ENCODE measurements at places on chromosomes 13 and 19.

DNA sequence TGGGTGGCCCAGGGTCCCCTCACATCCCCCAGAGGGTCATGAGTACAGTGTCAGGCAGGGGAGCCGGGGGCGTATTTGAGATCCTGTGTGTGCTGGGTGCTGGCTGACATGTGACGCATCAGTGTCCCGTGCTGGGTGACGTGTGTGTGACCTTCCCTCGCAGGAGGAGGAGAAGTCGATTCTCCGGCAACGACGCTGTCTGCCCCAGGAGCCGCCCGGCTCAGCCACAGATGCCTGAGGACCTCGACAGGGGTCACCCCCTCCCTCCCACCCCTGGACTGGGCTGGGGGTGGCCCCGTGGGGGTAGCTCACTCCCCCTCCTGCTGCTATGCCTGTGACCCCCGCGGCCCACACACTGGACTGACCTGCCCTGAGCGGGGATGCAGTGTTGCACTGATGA, 25.8 kb downstream of the PNPLA6 start:
- no peak for DNase-seq

DNA sequence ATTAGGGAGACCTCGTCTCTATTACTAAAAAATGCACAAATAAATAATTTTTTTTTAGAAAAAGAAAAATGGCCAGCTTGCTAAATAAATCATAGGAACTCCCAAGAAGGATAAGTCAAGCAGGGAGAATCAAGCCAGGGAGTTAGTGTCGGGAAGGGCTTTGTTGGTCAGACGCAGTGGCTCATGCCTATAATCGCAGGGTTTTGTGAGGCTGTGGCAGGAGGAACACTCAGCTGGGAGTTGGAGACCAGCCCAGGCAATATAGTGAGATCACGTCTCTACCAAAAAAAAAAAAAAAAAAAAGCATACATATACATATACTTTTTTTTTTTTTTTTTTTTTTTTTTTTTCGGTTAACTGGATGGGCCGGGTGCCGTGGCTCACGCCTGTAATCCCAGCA, 9.0 kb downstream of the NACC1 start:
- no peak for DNase-seq

DNA sequence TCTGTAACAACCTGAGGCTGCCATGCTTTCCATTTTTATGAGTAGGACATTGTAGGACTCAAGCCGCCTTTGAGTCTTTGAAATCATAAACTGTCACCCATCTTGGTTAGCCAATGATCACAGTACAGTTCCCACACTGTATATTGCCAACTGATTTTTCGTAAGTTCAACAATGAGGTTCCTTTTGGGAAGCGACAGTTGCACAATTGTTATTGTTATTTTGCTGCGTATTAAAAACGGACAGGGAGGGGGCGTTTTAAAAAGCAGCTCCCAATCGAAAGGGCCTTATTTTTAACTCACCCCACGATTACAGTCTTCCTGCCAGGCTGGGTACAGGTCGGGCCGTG, 601 bp downstream of the SLC46A3 start:
- DNase-seq = no peak

DNA sequence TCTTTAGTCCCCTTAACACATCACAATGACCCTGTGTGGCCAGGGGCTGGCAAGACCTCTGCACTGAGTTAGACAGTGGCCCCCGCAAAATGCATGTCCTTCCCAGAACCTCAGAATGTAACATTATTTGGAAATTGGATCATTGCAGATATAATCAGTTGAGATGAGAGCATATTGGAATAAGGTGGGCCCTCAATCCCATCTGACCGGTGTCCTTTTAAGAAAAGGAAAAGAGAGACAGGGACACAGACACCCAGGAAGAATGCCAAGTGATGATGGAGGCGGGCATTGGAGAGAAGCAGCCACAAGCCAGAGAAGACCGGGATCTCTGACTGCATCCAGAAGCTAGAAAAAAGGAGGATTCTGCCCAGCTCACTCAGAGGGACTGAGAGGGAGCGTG, 1.8 kb downstream of the FAM187B start:
- no peak for DNase-seq

DNA sequence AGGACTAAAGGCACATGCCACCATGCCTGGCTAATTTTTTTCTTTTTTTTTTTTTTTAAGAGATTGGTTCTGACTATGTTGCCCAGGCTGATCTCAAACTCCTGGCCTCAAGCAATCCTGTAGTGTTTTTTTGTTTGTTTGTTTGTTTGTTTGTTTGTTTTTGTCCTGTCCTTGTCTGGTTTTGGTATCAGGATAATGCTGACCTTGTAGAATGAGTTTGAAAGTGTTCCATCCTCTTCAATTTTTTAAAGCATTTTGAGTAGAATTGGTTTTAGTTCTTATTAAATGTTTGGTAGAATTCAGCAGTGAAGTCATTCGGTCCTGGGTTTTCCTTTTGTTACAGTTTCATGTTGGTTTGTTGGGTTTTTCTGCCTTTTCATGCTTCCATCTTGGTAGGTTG, 19.2 kb downstream of the CEACAM4 start:
- no peak for DNase-seq

GRCh38 chr13:23567906-23568460, 2.2 kb upstream of the TNFRSF19 start:
- DNase-seq = no peak

DNA sequence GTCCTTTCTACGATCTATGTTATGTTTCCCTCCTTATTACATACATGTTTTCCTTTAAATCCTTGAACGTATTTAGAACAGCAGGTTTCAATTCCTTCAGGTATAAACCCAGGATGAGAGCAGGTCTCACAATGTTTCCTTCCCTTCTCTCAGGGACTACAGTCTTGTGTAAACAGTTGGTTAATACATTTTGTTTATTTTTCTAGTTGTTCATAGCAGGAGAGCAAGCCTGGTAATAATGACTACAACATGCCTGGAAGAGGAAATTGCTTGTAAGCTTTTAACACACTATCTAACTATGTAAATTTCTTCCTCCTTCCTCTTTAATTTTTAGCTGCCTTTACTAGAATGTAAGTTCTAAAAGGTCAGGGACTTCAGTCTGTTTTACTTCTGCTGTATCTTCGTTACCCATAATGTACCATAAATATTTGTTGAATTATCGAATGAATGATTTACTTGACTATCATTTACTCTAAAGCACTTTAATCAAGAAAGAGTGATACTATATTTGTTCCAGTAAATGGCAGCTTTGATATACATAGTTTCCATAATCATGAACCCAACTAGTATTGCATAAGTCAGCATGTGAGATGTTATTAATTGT, 28.9 kb upstream of the TNFRSF19 start:
- no peak for DNase-seq

- peak; percentile 98 for DNase-seq
Measured at GRCh38 chr19:2168619-2169424, 5.1 kb downstream of the DOT1L start.

GRCh38 chr13:41344358-41344757, 33.3 kb downstream of the NAA16 start:
- no peak for DNase-seq

GRCh38 chr13:51780099-51780498, 23.9 kb downstream of the DHRS12 start:
- DNase-seq = no peak

GRCh38 chr19:55598034-55598433, 1.3 kb downstream of the FIZ1 start:
- DNase-seq = no peak

DNA sequence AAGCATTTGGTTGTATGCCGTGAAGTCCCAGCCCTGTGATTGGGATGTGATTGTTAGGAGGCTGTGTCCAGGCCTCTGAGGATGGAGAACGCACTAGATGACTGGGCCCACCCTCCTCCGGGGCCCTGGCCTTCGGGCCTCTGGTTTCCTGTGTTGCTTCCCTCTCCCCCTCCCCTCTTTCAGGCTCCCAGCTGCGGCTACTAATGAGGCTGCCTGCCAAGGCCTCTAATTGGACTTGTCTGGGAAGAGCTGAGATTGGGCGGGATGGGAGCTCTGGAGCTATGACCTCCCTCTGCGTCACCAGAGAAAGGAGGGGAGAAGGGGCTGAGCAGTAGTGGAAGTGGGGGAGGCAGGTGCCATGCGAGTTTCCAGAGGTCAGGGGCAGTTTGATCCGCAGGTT, 9.9 kb downstream of the PTH2 start:
- no peak for DNase-seq

DNA sequence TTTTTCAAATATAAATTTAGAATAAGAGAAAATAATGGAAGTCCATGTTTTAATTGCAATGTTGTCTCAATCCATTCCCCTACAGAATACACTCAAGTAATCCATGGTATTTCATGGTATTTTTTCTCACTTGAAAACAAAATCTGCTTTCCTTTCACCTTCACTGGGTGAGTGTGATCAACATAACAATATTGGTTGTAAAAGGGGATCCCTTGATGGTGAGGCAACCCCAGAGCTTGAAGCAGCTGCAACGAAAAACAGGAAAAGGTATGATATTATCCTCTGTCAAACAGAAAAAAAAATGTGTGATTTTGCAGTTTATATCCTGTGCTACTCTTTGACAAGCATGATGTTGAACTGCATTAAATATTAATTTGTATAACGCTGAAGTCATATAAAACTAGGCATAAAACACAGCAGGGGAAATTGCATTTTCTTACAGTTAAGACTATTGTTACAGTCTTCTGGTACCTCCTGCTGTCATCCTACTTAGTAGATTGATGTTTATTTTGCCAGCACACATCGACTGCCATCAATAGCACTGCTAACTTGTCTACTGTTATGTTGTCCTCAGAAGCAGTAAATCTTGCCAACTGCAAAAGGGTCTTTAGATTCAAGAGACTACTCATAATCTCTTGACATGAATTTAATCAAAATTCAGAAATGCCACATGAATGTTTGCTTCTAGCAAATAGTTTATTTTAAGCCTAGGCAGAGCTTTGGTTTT, 373.1 kb upstream of the MIR17HG start:
- no peak for DNase-seq

- DNase-seq = no peak
Measured at GRCh38 chr13:37648609-37649008, 50.0 kb upstream of the POSTN start.

DNA sequence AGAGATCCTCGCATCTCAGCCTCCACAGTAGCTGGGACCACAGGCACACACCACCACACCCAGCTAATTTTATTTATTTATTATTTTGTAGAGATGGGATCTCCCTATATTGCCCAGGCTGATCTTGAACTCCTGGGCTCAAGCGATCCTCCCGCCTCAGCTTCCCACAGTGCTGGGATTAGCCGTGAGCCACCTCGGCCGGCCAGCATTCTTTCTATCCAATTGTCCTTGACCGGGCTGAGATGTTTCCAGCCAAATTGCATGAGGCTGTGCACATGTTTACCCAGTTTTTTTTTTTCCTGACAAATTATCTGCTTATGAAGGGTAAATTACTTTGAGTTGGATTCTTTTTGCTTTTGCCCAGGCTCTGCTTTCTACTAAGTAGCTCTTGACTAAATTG, 28.2 kb downstream of the UNC13A start:
- DNase-seq = no peak

DNA sequence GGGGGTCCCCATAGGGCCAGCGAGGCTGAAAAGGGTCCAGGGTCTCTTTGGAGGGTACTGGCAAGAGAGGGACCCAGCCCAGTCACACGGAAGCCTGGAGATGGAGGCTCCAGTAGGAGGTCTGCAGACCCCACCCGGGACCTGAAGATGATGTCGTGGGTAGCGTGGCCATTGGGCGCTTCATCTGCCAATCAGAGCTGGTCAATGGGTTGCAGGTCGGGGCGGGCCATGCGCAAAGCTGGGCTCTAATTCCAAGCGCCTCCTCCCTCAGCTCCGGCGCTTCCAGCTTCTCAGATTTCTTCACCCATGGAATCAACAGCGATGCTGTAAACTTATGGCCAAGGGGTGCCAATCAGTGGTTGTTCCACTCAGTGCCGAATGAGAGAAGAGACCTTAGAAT, 10.9 kb downstream of the SIGLEC12 start:
- DNase-seq = no peak

DNA sequence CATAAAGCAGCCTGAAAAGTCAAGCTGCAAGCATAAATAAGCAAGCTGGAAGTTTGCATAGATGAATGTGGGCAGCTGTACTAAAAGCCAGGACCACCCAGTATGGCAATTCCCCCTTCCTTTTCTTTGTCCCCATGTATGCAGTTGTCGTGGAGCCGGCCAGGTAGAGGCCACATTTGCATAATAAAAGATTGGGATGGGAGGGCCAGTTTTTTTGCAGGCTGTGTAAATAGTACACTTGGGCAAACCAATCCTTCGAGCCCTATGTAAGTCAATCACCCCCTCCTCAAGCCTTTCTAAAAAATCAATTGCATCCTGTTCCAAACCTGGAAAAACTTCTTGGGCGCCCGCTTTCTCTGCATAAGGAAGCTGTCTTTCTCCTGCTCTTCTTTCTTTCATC, 13.1 kb upstream of the ZNF99 start:
- no peak for DNase-seq

DNA sequence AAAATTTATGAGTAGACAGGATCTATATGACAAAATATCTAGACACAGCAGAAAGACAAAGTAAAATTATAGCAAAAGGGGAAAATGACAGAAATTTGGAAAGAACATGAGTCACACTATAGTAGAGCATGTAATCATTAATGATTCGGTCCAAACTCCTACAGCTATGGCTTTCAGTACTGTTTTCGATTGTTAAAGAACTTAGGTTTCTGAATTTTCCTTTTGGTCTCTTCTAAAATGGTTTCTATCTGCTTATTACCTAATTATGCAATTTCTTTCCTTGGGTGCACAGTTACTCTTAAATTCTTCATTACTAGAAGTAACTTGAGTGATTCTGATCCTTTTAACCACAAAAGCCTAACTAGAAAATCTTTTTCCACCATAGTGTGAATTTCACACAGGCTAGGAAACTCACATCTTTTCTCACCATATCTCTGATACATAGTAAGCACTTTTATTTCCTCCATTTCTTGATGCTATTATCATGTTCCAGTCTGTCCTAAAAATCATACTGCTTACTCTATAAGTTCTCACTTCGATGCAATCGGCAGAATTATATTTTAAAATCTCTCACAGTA, 1101.4 kb downstream of the PCDH9 start:
- no peak for DNase-seq

- DNase-seq = no peak
Measured at GRCh38 chr13:66546534-66547379, 683.4 kb downstream of the PCDH9 start.

- no peak for DNase-seq
Measured at GRCh38 chr13:75530549-75530961, 7.1 kb downstream of the COMMD6 start.

DNA sequence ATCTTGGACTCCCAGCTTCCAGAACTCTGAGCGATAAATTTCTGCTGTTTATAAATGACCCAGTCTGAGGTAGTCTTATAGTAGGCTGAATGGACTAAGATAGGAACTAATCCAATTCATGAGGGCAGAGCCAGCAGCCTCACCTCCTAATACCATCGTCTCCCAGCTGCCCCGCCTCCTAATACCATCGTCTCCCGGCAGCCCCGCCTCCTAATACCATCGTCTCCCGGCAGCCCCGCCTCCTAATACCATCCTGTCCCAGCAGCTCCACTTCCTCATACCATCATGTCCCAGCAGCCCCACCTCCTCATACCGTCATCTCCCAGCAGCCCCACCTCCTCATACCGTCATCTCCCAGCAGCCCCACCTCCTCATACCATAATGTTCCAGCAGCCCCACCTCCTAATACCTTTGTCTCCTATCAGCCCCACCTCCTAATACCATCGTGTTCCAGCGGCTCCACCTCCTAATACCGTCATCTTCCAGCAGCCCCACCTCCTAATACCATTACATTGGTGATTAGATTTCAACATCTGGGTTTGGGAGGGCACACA, 2.4 kb upstream of the ARGLU1 start:
- DNase-seq = peak; percentile 78
